ENCODE measurements at places on chromosomes 16 and 17. TPM values are rescaled to one million over a fixed set of nuclear protein-coding genes. Genes with fewer than 3 reads are reported as not detected.

The ARL5C gene
- not detected for total RNA-seq

The IGF2BP1 gene
- total RNA-seq: 1.1 TPM

The ZPBP2 gene
- not detected for total RNA-seq

The CCL17 gene
- not detected for total RNA-seq

The NPIPA5 gene
- 0.65 TPM for total RNA-seq

The BAHCC1 gene
- 3.1 TPM for total RNA-seq

The PFAS gene
- 8.1 TPM for total RNA-seq

The GINS3 gene
- total RNA-seq: 0.92 TPM

The PIMREG gene
- 4.3 TPM for total RNA-seq

The KRT12 gene
- total RNA-seq: not detected
